ENCODE measurements at places on chromosomes 16 and 17. TPM values are rescaled to one million over a fixed set of nuclear protein-coding genes. Genes with fewer than 3 reads are reported as not detected.
A peak's percentile ranks its signal among the peaks of the same experiment; 100 is the strongest.

DRG2 gene
- total RNA-seq, result 25.4 TPM

SMIM5 gene
- 15.4 TPM for total RNA-seq

TERB1 gene
- total RNA-seq, result not detected

DNA sequence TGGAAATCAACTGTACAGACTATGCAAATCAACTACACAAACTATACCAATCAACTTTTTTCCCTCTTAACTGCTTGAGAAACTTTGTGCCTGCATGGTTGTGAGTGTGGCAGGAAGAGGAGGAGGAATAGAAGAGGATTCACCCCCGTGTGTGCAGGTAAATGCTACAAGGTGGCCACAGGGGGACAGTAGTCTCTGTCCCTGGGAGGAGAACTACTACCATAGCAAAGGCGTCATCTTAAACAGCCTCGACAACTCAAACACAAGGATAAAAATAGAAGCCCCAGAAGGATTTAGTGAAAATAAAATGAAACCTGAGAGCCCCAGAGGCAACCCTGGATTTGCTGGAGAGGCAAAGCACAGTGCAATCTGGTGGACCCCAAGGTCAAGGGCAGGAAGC, 199.5 kb upstream of the DYNLRB2 start:
- DNase-seq, result no peak

DNA sequence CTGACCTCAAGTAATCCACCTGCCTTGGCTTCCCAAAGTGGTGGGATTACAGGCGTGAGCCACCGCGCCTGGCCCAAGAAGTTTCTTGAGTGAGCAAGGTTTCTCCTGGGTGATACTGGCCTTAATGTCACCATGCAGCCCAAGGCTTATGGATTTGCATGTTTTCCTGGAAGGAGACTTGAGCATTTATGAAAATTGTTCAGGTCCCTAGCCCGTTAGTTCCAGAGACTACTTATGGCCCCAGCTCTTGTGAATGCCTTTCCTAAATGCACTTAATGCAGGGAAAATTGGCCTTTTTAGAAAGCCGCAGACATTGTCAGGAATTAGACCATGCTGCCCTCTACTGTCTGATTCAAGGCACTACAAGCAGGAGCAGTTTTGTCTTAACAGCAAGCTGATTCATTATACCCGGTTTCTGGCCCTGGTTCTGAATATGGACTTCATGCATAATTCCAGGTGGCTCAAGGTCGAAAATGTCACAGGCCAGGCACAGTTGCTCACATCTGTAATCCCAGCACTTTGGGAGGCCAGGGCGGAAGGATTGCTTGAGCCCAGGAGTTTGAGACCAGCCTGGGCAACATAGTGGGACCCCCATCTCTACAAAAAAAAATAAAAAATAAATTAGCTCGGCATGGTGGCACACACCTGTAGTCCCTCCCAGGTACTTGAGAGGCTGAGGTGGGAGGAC, 91.3 kb downstream of the SNX29 start:
- DNase-seq, result peak; percentile 48

GRCh38 chr17:70168044-70168976, 1.0 kb upstream of the KCNJ2 start:
- DNase-seq, result peak; percentile 76

- no peak for DNase-seq
These were observed 192.6 kb upstream of the AXIN2 start for GRCh38 chr17:65754081-65754480.

GRCh38 chr16:55656691-55657092, 904 bp downstream of the SLC6A2 start:
- no peak for DNase-seq

EPN3 gene
- total RNA-seq, result 40.1 TPM

DNA sequence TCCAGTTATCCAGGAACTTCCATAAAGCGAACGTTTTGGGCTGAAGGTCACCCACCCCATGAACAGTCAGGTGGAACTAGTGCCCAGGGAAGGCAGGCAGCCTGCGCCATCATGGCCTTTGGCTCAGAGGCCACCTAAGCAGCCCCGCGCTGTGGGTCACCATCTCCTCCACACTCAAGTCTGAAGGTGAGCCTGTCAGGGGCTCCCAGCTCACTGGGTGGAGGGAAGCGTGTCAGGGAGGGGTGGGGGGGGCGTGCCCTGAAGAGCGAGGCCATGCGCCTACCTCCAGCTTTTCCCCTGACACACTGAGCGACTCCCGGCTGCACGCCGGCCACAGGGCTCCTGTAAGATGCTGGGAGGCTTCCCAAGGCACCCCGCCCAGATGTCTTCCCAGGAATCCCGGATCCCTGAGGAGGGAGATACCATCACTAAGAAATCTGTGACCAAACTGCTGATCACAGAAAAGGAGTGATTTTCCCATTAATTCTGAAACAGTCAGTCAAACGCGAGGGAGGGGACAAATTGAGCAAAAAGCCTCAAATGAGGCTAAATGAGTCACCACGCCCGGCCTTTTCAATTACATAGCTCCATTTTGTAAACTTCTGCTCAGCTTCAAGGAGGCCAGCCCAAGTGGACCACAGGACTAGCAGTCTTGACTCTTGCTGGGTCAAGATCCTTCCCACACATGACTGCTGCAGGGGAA, 26.5 kb upstream of the SLC25A19 start:
- DNase-seq, result no peak

DNA sequence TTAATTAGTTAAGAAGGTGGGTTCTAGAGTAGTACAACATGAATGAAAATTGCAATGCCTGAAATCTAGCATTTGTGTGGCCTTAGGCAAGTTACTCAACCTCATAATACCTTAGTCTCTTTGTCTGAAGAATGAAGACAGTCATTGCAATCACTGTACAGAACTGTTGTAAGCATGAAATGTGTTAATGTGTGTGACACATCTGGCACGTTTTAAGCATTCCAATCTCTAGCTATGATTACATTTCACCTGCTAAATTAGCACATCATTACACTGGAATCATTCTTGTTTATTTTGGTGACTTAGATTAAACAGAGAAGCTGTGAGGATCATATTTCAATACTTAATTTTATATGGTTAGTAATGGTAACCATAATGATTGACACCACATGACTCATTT, 629.7 kb upstream of the KIF2B start:
- DNase-seq, result no peak

DNA sequence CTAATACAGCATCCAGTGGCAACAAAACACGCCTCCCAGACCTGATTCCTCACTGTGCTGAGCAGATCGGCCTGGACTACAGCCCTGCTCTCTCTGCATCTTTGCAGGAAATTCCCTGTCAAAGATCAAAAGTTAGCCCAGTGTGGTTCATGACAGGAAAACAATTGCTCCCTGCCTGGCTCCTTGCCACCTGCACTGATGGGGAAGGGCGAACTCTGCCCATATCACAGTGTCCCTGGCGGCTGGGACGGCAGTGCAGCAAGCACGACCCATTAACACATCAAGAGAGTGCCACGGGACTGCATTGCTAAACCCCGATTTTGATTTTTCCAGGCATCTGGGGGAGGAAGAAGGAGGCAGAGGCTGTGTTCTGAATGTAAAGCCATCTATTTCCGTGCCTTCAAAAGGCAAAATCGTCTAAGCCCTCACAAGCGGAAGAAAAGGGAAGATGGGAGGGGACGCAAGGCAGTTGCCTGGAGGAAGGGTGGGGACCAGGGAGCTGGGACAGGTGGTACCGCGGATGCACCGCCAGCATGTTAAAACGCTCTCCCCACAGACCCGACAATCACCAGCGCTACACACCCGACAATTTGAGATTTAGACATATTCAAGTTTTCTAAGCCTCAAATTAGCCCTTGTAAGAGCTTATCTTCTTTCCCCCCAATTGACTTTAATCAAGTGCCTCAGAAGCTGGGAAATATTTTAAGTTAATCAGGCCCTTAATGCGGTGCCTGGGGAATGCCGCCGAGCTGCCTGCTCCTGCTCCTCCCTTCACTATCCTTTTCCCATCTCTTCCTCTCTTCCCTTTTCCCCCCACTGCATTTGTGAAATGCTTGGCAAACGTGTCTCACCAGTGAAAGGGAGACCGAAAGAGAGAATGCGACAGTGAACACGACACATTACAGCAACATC, 238.8 kb upstream of the CDH5 start:
- DNase-seq, result no peak

DNA sequence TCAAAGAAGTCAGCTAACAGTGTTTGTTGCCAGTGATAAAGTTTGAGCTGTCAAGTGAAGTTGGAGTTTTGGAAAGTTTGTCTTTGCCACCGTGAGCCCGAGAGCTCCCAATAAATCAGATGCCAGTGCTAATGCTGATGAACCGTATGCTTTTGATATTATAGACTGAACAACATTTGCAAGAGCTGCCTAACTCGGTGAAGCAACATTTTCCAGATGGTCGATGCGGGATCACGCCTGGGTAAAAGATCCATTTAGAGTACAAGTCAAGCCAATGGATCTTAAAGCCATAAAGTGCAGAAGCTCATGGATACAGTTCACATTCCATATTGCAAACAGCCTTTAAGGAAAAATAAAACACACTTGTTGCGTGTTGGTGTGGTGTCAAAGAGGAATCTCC, 9.6 kb downstream of the BANP start:
- no peak for DNase-seq

- DNase-seq, result no peak
These were observed 9.1 kb downstream of the PSMD11 start for GRCh38 chr17:32453370-32453769.

DNA sequence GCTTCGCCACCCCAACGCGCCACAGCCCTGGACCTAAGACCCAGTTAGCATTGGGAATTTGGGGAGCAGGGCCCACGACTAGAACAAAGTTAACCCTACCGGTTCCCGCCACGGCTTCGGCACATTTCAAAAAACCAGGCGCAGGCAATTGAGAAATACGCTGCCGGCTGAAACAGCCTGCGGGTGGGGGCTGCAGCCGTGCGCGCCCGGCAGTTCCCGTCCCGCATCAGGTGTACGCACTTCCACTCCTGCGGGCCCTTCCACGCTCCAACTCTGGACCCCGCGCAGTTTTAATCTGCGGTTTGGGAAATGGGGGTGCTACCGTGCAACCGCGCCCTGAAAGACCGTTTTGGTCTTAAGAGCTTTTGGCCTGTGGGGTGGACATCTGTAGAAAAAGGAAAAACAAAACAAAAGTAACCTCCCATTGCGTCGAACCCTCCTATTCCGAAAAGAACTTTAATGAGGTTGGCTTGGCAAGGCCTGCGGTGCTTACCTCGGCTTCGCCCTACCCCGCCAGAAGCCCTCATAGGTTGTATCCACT, 7.1 kb downstream of the IRX5 start:
- no peak for DNase-seq

- DNase-seq, result peak; percentile 8
These were observed 59.9 kb downstream of the RPH3AL start for GRCh38 chr17:292531-293382.

SDR42E2 gene
- total RNA-seq, result not detected

DNA sequence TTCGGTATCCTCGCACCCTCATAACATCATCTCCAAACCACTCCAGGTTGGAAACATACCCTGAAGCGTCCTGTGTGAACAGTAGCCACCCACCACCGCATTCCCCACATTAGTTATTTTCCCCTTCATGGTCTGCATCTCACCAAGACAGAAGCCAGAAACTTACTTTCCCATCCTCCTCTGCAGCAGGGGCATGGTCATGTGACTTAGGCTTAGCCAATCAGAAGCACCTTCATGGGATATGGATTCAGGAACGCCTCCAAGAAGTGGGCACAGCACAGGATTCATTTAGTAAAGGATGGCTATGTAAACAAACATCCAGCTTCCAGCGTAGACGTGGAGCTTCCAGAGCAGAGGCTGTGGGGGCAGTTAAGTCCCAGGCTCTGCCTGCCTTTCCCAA, 130.3 kb downstream of the AXIN2 start:
- DNase-seq, result no peak

GRCh38 chr17:73851091-73851490, 206.8 kb upstream of the SDK2 start:
- no peak for DNase-seq

GRCh38 chr16:85757341-85757822, 6.5 kb upstream of the C16orf74 start:
- no peak for DNase-seq

DNA sequence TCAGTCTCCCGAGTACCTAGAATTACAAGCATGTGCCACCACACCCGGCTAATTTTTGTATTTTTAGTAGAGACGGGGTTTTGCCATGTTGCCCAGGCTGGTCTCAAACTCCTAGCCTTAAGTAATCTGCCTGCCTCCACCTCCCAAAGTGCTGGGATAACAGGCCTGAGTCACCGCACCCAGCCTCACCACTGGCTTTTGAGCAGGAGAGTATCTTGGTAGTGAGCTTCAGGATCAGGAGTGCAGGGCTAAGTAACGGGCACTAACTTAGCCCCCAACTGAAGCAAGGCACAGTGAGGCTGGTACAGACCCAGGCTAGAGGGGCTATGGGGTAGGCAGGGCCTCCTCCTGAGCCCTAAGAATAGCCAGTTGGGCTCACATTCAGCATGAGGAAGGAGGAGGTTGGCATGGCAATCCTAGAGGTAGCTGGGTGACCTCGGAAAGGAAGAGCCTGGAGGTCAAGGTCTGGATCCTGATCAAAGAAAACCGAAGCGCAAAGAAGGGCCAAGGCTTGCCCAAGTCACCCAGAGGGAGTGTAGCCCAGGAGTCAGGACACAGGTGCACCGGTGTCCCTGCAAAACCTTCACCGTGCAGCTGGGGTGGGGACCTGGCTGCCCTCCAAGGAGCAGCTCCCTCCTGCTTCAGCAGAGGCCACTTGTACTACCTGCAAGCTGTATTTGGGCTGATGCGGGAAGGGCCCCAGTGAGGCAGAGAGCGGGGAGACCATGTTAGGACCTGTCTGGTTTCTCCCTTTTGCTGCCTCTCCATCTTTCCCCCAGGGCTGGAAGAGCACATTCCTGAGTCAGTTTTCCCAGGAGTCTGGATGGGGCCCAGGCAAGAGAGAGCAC, 1.3 kb upstream of the ADGRG5 start:
- no peak for DNase-seq

DNA sequence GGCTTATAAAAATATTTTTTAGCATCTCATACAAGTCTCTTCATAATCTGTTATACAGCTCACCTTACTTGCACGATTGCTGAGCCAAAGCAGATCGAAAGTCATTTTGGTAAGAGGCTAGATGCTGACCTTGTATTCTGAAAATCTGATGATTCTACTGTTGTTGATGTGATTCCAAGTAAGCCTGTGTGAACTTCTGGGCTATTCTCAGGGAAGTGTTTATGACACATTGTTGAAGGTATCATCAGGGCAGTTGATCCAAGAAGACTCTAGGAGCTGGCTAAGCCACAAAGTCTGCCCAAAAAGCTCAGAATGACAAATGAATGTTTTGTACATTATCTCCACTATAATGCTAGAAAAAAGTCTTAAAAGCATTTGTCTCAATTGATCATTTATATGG, 16.0 kb downstream of the OMG start:
- no peak for DNase-seq

NAA60 gene
- 85.3 TPM for total RNA-seq

GRCh38 chr16:12188935-12189249, 212.4 kb downstream of the SNX29 start:
- DNase-seq, result peak; percentile 44

GRCh38 chr16:85285681-85286065, 173.4 kb upstream of the CIBAR2 start:
- DNase-seq, result no peak

IRX3 gene
- 0.20 TPM for total RNA-seq
